Fibroblast of skin of back (primary cell): ENCODE measurements at places on chromosomes 1 and 21.
A peak's percentile ranks its signal among the peaks of the same experiment; 100 is the strongest.

GRCh38 chr21:14768042-14768441 is 221.9 kb upstream of the SAMSN1 start:
- no peak for DNase-seq

- DNase-seq, result no peak
Measured at GRCh38 chr1:80403471-80403893, 1397.0 kb upstream of the ADGRL4 start.

DNA sequence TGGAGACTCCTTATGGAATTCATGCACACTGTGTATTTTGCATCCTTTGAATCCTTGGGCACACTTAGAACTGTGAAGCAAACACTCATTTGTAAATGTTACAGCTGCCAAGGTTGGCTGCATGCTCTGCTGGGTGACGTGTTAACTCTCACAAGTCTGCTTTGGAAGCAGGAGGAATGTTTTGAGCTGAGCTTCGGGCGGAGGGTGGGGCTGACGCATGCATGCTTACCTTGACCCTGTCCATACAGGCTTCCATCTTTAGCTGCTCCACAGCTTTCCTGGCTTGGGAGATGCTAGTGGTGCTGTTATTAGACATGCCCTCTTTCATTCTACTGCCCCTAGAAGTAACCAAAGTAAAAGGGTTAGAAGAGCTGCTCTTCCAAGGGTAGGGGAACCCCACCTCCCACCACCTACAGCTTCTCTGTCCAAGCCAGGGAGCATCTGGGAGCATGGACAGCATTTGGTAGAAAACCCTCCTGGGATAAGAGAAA is 66.0 kb downstream of the GNG4 start:
- DNase-seq, result no peak

DNA sequence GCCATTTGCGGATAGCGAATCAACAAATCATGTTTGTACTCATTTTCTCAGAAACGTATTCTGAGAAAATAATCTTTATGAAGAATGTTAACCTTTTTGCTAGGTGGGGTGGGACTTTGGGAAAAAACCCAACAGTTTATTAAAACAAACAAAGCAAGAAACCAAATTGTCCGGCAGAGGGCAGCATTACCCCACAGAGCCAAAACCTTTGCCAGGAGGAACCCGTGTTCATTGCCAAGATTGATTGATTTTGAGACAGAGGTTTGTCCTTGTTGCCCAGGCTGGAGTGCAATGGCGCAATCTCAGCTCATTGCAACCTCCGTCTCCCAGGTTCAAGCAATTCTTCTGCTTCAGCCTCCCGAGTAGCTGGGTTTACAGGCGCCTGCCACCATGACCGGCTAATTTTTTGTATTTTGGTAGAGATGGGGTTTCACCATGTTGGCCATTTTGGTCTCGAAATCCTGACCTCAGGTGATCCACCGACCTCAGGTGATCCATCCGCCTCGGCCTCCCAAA is 70.8 kb upstream of the RHOU start:
- peak; percentile 54 for DNase-seq

- peak; percentile 61 for DNase-seq
Measured at GRCh38 chr1:63630666-63631065, 37.5 kb downstream of the PGM1 start.

DNA sequence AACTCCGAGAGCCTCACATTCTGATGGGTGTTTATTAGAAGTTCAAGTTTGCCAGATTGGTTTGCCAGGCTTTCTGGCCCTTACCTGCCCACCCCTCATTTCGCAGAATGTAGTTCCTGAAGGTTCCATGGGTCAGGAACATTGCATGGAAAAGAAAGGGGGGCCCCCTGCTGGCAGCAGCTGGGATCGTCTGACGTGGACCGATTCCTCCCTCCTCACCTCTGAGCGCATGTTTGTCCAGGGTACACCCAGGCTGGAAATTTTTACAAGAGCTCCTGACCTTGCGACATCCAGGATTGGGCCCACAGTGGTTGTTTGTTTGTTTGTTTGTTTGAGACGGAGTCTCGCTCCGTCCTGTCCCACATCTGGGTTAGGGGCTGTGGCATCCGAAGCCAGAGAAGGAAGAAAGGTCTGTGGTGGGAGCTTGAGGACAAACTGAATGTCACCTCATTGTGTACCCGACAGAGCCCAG is 126.0 kb upstream of the TMEM51 start:
- peak; percentile 56 for DNase-seq

DNA sequence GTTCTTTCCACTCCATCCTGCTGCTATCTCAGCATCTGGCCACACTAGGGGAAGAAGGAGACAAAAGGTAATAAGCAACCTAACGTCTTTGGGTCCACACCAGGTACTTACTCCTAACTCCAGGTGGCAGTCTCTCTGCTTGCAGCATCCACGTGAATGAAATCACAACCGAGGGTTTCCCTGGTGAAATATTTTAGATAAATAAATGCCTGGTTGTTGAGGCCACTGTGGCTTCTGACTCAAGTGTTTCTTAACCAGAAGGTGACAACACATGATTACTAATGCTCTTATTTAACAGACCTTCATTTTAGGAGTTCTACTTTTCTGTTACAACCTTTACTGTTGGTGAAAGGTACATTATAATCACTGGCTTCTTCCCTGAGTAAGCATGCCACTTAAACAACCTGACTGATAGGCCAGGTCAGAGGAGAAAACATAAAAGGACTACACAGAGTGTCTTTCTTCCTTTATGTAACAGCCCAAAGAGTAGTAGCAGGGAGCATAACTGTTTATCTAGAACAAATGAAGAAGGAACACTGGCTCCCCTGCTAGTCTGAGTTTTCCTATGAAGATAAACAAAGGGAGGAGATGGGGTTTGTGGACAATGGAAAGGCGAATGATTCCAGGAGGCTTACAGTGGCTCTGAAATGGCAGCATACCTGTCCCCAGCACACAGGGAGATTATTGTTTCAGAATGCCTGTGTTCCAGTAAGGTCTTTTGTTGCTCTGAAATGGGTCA is 59.9 kb downstream of the SYT6 start:
- DNase-seq, result peak; percentile 18

DNA sequence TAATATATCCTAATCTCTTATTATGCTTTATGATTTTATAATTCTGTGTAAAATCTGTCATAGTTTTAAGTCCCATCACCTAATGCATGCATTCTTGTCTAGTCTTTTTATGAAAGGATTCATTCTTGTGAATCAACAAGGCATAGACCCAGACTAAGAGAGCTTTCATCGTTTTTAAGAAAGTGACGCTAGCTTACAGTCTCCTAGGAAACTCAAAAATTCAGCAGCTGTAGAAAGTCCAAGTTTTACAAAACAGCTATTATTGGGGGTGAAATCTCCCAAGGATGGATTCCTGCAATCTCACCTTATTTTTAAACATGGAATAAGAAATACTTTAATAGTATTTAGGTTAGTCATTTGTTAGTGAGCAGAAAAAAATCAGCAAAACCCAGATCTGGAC is 104.7 kb downstream of the NCAM2 start:
- DNase-seq, result no peak

DNA sequence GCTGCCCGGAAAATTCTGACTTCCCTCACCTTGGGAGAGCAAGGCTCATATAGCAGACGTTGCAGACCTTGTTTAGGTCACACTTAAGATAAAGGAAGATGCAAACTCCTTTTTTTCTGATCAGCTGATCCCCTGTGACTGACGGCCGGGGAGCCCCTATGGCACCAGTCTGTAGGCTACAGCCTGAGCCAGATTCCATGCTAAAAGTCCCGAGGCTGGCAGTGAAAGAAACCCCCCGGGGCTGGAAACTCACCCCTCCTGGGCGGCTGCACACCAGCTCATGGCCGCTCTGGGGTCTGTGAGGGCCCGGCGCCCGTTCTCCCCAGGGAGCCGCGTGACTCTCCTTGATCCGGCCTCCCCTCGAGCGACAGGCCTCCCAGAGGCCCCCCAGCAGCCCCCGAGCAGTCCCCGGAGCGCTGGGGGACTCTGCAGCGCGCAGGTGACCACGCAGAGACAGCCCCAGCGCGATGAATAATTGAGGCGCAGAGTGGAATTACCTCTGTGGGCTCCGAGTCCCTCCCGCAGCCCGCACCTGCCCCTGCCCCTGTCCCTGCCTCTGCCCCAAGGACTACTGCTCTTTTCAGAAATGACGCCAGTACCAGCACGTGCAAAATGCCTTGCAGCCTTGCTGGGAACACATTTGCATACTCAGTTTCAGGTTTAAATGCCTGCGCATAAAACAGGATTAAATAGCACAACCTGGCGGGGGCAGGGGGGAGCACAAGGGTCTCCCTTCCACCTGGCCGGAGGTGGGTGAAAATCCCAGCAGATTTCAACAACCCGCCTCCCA is 62.6 kb upstream of the CLDN14 start:
- DNase-seq, result no peak

- peak; percentile 68 for DNase-seq
Measured at GRCh38 chr1:185960422-185961321, 226.5 kb downstream of the HMCN1 start.

DNA sequence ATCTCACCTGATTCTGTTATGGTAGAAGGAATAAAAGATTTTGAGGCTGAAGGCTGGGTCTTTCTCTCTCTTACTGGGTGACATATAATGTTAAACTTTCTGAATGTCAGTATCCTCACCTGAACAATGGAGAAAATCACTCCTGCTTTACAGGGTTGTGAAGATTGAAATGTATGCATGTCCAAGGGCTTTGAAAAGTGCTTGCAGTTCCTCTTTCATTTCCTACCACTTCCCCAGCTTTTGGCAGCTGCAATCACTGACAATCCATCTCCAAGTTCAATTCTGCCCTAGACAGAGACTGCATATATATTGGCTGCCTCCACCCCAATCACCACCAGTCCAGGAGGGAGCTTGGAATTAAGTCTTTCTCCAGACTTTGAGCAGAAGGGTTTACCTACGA is 39.8 kb downstream of the FAM78B start:
- no peak for DNase-seq

DNA sequence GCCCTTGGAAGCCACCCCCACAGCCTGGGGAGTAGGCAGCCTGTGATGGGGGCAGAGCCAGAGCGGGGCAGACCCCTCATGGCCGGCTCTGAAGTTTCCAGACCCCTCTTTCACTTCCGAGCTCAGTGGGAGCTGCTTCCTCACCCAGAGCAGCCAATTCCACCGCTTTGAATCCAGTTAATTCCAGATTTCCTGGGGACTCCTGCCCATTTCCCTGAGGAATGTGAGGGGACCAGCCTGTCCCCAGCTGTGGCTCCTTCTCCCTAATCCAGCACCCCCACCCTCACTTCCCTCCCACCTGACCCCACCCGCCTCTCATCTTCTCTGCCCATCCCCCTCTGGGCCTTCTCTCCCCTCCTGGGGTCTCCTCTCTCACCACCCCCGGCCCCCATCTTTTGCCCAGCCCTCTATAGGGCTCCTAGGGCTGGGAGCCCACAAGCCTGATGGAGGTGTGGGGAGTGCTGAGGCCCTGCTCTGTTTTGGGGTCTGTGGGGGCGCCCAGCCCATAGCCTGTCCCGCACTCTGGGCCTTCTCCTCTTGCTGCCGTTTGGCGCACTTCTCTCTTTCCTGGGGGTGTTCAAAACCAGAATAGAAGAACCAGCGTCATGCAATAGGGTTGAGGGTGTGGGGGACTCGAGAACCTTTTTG is 26.2 kb upstream of the TNFRSF1B start:
- DNase-seq, result no peak

GRCh38 chr1:154463512-154463990 is 38.5 kb upstream of the TDRD10 start:
- peak; percentile 36 for DNase-seq

GRCh38 chr1:169874229-169874628 is 19.5 kb downstream of the SCYL3 start:
- DNase-seq, result peak; percentile 84

- no peak for DNase-seq
Measured at GRCh38 chr1:224513383-224513782, 78.8 kb upstream of the WDR26 start.

- DNase-seq, result no peak
Measured at GRCh38 chr1:233868461-233868860, 36.0 kb upstream of the SLC35F3 start.

DNA sequence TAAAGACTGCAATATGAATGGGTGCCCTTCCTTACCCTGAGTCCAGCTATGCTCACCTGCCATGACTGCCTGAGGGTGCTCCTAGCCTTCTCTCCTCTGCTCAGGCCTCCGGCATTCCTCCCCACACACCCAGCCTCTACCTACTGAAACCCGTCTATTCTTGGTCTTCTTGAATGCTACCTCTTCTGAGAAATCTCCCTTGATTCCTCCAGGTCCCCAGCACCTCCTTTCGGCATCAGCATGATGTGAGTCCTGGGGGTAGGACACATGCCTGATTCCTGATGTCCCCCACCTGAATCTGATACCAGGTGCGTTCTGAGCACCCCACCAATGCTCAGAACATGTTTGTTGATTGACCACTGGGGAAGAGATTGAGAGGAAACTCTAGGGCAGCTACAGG is 8.6 kb downstream of the LDLRAD1 start:
- no peak for DNase-seq
